ENCODE measurements at places on chromosomes 13 and 19.

DNA sequence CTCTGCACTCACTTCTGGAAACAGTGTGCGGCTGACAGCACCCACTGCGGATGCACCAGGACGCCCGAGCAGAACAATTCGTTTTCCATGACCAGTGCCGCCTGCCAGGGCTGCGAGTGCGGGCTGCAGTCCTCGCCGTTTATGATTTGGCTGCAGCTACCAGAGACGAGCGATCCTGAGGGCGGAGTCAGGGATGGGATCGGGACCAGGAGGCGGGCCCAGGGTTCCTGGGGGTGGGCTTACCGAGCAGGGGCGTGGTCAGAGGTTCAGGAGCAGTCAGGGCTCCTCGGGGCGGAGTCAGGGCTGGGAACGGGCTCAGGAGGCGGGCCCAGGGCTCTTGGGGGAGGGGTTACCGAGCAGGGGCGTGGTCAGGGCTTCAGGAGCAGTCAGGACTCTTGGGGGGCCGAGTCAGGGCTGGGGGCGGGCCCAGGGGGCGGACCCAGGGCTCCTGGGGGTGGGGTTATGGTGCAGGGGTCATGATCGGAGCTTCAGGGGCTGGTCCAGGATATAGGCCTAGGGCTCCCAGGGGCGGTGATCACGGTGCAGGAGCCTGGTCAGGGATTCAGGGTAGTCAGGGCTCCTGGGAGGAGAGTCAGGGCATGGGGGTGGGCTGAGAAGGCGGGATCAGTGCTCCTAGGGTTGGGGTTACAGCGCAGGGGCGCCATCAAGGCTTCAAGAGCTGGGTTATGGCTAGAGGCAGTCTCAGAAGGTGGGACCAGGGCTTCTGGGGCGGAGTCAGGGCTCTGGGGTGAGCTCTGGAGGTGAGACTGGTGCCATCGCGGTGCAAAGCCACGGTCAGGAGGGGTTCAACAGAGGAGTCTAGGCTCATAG lies 1.7 kb downstream of the KLK4 start:
- no peak for DNase-seq

GRCh38 chr19:29714371-29714952 lies 599 bp downstream of the C19orf12 start:
- DNase-seq, result no peak

GRCh38 chr19:5933391-5934068 lies 19.5 kb downstream of the CAPS start:
- DNase-seq, result no peak

DNA sequence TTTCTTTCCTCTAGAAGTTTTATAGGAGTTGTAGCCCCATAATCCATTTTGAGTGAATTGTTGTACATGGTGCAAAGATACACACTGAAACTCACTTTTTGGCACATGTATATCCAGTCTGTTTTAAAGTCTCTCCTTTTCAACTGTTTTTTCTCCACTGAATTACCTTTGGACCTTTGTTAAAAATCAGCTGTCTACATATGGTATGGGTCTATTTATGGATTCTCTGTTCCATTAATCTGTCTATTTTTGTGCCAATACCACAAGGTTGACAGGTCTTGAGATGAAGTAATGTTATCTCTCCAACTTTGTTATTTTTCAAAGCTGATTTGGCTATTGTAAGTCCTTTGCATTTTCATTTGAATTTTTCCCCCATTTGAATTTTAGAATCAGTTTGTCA lies 4.7 kb downstream of the HNRNPA1L2 start:
- no peak for DNase-seq

GRCh38 chr13:73231471-73231870 lies 172.7 kb downstream of the KLF5 start:
- no peak for DNase-seq

DNA sequence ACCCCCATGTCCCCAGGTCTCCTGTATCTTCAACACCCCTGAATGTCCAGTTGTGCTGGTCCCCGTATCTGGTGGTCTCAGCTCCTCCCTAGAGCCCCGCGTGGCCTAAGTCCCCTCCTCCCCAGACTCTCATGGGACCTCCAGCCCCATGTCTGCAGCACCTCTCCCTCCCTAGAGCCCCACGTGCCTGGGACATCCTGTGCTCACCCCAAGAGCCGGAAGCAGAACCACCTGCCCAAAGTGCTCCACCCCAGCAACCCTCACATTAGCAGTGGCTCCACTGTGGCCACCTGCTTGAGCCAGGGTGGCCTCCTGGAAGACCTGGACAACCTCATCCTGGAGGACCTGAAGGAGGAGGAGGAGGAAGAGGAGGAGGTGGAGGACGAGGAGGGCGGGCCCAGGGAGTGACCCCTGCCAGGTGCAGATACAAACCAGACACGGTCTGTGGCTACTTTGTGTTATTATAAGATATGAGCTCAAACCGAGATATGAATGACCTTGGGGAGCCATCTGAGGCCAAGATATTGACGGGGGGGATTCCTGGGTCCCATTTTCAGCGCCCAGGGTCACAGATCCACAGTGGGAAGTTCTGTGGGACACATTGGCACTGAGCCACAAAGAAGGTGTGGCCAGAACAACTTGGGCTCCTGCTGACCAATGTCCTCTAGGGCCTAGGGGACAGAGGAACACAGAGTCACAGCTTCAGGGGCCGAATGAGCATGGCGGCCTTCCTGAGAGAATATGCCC lies 6.0 kb downstream of the SHFL start:
- no peak for DNase-seq

DNA sequence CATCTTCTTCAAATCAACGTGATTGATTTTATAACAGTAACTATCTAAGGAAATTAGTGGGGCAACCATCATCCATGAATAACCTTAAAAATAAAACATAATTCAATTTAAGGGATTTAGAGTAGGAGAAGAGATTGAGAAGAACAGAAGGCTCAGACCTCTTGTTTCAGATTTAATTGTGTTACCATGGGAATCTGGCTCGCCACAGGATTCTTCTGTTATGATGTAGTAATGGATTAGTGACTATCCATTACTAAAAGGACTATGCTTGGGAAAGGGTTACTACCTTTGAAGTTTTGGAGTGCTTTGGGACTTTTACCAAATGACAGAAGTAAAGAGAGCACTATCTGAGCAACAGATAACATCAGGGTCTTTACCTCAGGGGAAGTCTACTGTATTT lies 13.2 kb downstream of the FREM2 start:
- DNase-seq, result no peak

DNA sequence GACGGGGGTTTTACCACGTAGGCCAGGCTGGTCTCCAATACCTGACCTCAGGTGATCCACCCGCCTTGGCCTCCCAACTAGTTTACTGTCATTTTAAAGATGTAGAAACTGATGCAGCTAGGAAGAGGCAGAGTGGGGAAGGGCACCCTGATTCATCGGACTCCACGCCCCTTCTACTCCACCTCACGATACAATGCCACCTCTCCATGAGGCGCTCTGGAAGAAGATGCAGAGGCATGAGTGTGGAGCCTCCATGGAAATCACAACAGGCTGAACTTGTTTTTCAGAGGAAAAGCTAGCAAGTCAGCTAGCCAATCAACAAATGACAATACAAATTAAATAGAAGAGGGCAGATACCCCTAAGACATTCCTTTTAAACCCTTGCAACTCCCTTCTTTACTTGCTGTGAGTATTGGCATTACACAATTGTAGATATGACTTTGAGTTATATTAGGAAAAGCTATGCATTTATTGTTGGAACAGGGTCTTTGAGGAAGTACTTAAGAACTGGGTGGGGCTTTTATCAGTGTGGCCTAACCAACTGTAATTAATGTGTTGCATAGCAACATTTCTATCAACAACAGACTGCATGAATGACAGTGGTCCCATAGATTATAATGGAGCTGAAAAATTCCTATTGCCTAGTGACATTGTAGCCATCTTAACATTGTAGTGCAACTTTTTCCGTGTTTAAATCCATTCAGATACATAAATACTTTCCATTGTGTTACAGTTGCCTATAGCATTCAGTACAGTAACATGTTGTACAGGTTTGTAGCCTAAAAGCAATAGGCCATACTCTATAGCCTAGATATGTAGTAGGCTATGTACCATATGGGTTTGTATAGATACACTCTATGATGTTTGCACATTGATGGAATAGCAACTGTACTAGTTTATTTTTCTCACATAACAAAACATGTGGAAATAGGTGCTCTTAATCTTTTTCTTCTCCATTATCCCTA lies 17.6 kb downstream of the WDFY2 start:
- DNase-seq, result no peak

DNA sequence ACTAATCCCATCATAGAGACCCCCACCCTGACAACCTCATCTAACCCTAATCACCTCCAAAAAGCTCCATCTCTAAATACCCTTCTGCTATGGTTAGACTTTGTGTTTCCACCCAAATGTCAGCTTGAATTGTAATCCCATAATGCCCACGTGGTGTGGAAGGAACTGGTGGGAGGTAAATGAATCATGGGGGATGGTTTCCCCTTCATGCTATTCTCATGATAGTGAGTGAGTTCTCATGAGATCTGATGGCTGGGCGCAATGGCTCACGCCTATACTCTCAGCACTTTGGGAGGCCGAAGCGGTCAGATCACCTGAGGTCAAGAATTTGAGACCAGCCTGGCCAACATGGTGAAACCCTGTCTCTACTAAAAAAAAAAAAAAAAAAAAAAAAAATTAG lies 2.6 kb downstream of the VMAC start:
- DNase-seq, result no peak

- DNase-seq, result no peak
These were observed 22.8 kb upstream of the NDUFS7 start for GRCh38 chr19:1360818-1361461.

- DNase-seq, result no peak
These were observed 376.0 kb downstream of the DACH1 start for GRCh38 chr13:71491010-71491409.

DNA sequence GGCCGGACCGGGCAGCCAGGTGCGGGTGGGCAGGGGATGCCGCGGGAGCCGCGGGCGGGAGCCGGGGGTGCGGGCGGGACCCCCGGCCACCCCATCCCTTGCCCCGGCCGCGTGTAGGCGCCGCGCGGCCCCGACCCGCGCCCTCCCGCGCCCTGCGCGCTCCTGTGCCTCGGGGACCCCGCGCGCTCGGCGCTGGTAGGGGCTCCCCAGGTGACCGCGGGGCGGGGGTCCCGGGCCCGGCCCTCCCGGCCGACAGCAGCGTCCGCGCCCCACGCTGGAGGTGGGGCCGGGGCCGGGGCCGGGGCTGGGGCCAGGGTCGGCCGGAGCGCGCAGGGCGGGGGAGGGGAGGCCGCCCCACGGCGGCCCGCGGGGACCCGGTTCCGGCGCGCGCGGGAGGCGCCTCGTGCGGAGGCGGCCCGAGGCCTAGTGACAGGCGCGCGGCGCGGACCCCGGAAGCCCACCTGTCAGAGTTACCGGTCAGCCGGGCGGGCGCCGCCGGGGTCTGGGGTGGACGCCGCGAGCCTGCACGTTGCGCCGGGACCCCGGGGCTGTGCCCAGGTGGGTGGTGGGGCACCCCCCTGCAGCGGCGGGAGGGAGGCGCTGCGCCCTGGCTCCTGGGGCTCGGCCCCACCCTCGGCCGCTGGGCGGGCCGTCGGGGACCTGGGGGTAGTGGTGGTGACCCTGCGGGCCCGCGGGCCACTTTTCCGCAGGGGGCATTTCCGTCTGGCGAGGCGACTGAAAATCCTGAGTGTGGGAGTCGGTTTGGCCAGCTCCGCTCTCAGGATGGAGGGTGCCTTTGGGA lies 518 bp downstream of the TFDP1 start:
- DNase-seq, result no peak

DNA sequence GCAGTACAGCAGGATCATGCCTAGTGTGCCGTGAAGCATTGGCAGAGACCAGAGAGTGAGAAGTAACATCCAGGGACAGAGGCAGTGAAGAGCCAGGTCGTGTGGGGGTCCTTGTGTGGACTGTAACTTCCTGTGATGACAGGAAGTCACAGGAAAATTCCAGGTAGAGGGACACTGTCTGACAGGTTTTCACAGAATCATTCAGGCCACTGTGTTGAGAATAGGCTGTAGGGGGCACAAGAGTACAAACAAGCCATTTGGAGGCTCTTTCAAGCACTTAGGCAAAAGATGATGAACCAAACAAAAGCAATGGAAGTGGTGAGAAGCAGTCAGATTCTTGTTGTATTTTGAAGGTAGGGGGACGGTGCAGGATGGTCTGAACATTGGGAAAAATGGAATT lies 46.4 kb downstream of the N4BP2L1 start:
- no peak for DNase-seq

- no peak for DNase-seq
These were observed 169.7 kb downstream of the KLF5 start for GRCh38 chr13:73228546-73228945.

DNA sequence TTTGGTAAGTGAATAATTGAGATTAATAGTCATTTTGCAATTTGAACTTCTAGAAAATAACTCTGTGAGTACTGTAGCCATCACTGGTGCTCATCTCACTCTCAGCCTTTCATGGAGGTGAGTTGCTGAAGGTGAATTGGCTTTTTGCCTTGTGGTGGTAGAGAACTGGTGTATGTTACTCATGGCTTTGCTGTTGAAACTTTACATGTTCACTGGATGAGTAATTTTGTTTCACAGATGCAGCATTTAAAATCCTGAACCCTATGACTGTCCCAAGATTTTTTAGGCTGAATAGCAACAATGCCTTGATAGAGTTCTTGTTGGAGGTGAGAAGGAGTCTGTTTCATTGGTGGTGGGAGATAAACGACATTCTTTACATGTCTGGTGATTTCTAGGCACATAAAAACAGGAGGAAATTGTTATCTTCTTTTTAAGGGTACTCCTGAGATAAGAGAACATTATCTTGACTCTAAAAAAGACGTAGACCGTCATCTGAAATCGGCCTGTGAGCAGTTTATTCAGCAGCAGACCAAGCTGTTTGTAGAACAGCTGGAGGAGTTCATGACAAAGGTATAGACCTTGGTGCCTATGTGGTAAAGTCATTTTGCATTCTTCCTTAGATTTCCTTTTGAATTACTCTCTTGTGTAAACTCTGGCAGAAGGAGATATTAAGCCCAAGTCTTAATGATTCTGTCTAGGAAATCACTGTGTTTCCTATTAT lies 53.9 kb downstream of the COG3 start:
- no peak for DNase-seq

DNA sequence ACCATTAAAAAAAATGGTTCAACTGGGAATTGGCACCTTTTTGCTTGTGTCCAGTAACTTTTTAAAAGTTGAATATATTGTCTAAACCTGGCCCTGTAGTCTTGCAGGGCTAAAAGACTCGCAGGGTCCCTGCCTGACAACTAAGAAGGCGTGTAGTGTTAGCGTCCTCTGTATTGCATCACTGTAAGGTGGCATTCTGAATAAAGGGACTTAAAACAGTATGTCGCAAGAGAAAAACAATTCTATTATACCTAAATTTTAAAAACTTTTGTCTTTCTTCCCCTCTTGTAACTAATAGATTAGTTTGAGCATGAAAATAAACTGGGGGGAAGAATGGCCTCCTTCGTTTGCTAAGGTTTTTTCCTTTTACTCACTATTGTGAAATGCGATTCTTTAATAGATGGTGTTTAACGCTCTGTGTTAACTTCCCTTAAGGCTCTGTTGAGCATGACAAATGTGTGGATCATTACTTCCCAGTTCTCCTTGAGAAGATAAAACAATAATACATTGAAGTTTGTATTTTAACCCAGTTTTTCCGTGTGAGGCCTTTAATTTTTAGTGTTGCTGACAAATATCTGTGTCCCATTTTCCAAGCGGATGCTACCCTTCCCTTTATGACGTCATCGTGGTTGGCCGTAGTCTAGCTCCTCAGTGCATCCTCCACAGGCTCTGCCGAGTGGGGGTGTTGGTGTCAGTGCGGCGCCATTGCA lies 134.6 kb downstream of the KATNAL1 start:
- DNase-seq, result no peak
